CD4-positive, alpha-beta T cell treated with Interleukin-17A for 1 hour (primary cell): ENCODE measurements at places on chromosomes 3 and 15.

DNA sequence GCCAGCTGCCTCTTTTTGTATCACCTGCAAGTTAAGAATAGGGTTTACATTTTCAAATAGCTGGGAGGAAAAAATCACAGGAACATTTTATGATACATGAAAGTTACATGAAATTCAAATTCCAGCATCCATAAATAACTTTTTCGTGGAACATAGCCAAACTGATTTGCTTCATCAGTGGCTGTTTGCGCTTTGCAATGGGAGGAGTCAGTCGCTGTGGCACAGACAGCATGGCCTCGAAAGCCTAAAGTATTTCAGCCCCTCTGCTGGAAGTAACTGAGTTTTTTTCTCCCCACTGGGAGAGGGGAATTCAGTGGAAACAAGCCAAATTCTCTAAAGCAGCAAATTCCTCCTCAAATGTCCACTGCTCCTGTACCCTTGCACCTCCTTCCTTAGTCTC lies 271.9 kb downstream of the SUCLG2 start:
- DNase-seq, result no peak

- no peak for DNase-seq
These were observed 1045.5 kb upstream of the NR2F2 start for GRCh38 chr15:95284933-95285421.

DNA sequence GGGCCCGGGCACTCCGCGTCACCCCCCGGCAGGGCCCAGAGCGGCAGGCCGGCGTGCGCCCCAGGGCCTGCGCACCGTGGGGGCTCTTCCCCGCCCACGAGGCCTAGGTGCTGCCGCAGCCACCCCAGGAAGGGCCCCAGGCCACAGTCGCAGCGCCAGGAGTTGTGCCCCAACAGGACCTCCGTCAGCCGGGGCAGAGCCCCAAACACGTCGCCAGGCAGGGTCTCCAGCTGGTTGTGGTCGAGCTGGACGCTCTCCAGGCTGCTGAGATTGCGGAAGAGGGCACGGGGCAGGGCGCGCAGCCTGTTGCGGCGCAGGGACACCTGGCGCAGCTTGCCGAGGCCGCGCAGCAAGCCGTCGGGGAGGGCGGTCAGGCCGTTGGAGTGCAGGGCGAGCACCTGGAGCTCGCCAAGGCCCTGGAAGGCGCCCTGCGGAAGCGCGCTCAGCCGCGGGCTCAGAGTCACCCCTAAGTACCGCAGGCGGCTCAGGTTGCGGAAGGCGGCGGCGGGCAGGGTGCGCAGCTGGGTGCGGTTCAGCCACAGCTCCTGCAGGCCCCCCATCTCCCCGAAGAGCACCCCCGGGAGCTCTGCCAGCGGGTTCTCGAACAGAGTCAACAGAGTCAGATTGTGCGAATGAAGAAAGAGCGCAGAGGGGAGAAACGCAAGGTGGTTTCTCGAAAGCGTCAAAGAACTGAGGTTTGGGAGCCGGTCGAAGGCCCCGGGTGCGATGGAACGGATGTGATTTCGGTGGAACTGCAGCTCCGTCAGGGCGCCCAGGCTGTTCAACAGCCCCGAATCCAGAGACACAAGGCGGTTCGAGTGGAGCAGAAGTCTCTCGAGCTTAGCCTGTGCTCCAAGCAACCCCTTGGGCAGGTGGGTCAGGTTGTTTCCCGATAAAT lies 2.0 kb downstream of the GP5 start:
- DNase-seq, result peak; percentile 19

GRCh38 chr15:43516801-43517353 lies 531 bp upstream of the MAP1A start:
- DNase-seq, result no peak

- DNase-seq, result no peak
These were observed 22.5 kb upstream of the SPTSSB start for GRCh38 chr3:161393803-161394202.

GRCh38 chr3:113620091-113620490 lies 76.4 kb downstream of the USF3 start:
- no peak for DNase-seq

GRCh38 chr3:25587094-25587493 lies 77.6 kb downstream of the TOP2B start:
- no peak for DNase-seq

DNA sequence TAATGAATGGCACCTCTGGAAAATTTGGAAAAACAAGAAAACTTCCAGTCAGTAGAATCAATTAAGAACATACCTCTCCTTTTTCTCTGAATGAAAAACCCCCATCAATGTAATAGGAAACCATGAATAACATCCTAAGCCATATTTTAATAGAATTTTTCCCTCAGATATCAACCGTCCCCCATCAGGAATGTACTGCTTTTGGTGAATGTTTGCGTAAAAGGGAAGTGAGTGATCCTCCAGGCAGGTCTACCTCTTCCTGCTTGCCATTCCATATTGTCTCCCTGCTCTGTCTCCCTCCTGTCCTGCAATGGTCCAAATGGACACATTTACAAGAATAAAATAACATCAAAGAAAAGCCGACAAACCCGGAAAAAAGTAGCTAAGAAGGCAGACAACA lies 30.8 kb downstream of the LAMP3 start:
- no peak for DNase-seq

DNA sequence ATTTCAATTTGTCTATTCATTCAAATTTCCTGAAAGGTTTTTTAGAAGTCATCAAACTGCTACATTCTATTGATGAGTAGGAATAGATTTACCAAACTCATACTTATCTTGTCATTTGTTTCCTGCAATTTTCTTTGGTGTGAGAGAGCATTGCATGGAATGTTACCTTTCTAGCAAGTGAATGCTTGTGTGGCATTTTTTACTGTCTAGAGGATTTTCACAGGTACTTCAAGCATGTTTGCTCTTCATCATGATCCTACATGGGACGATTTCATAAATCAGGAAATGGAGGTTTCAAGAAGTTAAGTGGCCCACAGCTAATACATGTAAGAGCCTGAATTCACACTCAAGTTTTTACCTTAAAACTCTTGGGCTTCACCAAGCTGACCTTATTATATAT lies 26.1 kb downstream of the TGFBR2 start:
- no peak for DNase-seq

DNA sequence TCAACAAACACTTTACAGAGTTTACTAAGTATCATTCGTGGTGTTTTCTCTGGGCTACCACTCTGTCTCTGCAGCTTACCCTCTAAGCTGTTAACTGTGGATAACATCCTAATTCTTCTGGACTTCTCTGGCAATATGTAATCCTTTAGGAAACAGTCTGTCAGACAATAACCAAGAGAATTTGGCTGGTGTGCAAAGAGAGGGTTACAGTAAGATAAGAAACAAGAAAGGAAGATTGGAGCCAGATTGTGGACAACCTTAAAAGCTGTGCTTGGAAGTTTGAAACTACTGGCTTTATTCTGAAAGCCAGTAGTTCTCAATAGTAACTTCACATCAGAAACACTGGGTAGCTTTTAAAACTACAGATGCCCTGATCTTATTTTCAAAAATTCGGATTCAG lies 778 bp downstream of the ARL6 start:
- no peak for DNase-seq

GRCh38 chr3:114221165-114221880 lies 16.1 kb downstream of the ZNF80 start:
- peak; percentile 76 for DNase-seq

- DNase-seq, result no peak
These were observed 369.1 kb upstream of the FRG2C start for GRCh38 chr3:75295013-75295412.

DNA sequence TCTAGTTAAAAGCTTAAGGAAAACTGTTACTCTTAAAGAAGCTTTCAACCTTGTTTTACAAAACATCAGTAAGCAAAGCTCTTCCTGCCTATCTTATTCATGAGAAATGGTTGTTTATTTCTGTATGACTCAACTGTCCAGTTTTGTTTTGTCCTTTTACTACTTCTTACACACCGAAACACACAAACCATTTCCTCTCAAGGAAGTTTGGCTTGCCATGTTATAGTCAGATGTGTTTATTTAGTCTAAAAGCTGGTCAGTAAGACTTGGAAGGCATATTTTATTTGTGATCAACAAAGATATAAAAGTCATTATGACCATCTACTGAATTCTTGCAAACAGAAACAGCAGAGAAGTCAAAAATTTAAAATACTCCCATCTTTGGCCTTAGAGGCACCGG lies 53.2 kb upstream of the RBSN start:
- no peak for DNase-seq

DNA sequence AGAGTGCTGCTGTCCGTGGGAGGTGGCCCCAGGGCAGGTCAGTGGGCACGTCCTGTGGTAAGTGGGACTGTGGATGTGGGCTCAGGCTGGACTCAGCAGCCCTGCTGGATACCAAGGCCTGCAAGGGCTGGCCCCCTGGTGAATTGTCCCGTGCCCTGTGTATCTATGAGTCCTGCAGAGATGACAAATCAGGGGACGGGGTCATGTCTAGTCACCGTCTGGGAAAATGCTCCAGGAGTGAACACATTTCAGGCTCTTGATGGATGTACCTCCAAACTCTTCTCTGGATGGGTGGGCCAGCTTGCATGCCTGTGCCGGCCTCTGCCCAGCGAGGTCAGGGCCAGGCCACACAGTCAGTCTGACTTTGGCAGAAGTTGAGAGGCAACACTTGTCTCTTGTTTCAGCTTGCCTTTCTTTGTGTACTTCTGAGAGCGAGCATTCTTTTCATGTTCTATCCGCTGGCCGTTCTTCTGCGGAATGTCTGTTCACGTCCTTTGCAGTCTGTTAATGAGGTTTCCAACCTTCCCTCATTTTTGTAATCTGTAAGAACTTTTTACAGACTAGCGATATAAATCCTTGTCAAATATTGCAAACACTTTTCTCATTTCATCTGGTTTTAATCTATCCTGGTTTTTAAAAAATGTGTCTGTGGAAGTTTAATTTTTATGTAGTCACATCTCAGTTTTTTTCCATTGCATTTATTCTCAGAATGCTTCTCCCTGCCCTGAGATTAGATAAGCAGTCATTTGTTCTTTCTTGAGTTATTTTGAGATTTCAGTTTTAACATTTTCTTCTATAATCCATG lies 11.4 kb upstream of the STAB1 start:
- DNase-seq, result no peak

DNA sequence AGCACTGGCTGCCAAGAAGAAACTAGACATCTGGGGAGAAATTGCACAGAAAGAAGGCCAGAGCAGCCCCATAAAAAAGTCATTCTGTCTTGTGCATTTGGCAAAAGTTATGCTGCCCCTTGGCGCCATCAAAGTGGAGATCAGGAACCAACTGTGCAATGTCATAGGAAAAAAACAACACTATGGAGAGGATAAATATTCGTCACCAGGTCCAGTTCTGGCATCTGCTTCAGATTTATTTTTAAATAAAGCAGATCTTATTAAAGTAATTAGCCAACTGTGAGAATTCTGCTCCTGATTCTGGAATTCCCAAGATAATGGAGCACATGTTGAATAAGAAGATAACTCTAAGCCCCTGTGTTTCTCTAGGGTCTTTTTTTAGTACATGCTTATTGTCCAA lies 500.0 kb upstream of the IL12A start:
- no peak for DNase-seq

DNA sequence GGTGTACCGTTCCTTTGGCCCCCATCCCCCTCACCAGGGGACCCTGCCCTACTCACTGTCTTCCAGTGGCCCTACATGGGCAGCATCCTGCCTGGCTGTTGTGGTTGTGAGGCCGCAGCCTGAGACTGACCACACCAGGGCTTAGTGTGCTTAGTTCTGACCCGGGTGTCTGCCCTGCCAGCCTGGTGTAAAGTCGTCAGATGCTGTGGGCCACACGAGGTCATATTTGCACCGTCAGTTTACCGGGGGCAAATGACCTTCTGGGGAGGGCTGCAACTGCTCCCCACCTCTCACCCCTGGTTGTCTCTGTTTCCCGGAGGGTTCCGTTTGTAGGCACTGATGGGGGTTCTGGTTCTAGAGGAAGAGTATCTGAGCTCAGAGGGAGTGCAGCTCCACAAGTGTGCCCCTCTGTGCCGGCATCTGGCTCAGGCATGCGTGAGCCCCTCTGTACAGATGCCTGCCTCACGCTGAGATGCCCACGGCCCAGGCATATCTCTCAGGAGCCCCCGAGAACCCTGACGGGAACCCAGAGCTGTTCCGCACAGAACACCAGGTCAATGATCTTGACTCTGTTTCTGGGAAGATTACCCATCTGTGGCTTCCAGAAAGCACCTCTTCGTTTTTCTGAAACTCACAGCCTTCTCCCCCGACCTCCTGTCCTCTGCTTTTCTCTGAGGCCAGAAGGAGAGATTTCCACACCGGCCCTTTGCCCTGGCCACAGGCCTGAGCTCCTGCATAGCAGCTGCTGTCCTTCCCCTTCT lies 19.2 kb downstream of the KLF13 start:
- DNase-seq, result no peak

- DNase-seq, result no peak
These were observed 97.0 kb upstream of the SNRPN start for GRCh38 chr15:24857763-24858162.

- DNase-seq, result no peak
These were observed 53.0 kb downstream of the PDIA5 start for GRCh38 chr3:123119802-123120201.

DNA sequence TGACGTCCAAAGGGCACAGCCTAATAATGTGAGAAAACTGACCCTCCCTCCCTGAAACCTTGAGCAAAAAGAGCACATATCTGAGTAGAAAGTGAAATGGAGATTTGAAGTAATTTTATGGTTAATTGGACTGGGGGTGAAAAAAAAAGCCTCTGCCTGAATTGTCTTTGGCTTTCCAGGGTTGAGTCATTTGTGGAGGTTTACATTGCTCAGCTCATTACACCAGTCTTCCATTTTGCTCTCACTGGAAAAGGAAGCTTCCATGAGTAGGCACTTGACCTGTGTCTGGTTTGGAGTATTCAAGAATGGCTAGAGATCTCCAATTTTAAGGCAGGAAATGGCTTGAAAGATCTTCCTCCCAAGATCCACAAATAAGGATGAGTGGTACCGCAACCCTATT lies 273.9 kb downstream of the PDCD6IP start:
- DNase-seq, result no peak
